ENCODE measurements at places on chromosomes 2 and 18.

GRCh38 chr2:19371996-19372582 is 13.7 kb upstream of the OSR1 start:
- no peak for DNase-seq

GRCh38 chr2:225020168-225020849 is 22.0 kb downstream of the DOCK10 start:
- no peak for DNase-seq

DNA sequence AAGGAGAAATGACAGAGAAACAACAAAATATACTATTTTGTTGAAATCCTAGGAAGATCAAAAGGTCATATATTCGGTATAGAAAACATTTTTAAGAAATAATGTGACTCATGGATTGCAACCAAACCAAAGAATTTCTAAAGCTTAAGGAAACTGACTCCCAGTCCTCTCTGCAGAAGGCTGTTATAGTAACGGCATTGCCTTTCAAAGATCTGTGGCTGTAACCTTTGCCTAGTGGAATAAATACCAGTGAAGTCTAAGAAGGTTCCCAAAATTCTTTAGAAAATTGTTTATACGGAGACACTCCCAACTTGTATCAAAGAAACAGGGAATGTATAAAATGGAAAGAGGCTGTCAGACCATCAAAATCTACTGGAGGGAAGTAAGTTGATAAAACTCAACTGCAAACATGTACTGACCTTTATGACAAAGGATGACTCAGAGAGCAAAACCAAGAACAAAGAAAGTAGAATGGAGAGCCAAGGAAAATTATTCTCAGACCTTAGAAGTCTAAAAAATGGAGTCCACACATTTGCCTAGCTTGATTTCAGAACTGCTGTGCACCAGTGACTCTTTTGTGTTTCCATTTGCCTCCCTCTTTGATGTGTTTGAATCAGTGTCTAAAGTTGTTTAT is 48.6 kb upstream of the FSIP2 start:
- no peak for DNase-seq

- DNase-seq, result peak; percentile 65
Observed at GRCh38 chr2:172086241-172087206, 1.2 kb downstream of the DLX1 start.

- DNase-seq, result no peak
Observed at GRCh38 chr18:3135536-3135935, 84.2 kb downstream of the MYOM1 start.

- DNase-seq, result no peak
Observed at GRCh38 chr2:124353656-124354055, 328.6 kb downstream of the CNTNAP5 start.

GRCh38 chr18:58697146-58697545 is 25.9 kb downstream of the MALT1 start:
- DNase-seq, result no peak

DNA sequence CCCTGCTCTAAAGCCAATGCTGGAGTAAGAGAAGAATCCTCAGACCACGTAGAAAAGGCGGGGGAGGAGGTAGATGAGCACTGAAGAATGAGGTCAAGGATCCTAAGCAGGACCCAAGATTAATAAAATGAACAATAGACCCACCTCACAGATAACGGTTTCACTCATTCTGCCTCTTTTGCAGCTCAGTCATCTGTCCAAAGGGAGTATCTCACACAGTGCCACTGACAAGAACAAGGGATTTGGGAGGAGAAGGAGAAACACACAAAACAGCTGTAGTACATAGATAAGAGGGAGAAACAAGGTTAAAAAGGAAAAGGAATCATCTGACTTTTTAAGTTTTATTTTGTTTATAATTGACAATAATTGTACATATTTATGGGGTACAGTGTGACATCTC is 30.9 kb upstream of the SULT1C4 start:
- no peak for DNase-seq

DNA sequence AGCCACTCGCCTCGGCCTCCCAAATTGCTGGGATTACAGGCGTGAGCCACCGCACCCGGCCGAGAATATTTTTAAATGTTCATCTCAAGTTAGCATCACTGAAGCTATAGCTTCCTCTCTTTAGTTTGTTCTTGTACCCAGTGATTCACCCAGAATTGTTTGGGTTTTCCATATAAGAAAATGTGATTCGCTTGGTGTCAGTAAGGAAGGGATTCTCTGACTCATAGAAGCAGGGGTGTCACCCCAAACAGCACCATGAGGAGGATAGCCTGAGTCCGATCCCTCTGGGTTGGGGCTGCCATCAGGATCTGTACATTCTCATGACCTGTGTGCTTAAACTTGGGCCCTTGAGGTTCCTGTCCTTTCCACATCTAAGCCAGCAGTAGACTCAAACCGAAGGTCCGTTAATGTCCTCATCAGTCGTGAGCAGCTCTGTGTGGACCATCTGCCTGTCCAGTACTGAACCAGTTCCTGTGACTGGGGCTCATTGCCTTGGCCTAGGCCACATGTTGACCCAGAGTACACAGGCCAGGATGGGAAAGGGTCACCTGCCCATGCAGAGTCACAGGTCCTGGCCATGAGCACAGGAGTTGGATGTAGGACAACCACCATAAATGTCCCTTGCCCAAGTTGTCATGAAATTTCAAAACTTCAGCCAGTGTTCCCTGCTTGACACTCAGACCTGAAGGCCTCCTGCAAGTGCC is 311.9 kb downstream of the GBX2 start:
- no peak for DNase-seq

DNA sequence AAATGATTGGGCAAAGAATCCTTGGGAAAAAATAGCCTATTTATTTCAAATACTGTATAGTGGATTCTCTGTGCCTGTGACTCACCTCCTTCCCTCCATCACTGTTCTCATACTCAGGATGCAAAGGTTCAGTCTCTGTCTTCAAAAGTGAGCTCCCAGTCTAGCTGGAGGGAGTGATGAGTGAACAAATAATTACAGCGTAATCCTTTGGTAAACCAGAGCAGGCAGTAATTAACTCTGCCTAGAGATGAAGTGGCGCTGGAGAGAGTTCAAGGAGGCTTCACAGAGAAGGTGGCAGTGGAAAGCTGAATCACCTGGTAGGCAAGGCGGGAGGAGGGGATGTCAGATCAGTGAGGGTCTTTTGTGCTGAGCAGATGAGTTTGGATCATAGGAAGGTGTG is 6.5 kb downstream of the DGUOK start:
- DNase-seq, result no peak

DNA sequence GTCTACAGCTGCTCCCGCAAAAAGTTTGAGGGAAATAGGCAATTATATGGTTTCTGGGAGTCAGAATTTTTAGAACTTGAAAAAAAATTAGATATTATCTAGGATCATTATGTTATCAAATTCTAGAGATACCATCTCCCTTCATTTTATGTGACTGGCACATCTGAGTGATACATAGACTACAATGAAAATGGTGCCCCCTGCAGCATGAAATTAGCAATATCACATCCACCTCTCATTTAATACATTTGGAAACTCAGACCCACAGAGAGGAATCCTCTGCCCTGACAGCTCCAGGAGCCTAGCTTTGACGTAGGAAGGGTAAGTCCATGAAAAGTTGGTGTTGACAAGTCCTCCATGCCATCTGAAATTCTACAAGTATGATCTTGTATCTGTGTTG is 381.6 kb downstream of the SUCLG1 start:
- no peak for DNase-seq

DNA sequence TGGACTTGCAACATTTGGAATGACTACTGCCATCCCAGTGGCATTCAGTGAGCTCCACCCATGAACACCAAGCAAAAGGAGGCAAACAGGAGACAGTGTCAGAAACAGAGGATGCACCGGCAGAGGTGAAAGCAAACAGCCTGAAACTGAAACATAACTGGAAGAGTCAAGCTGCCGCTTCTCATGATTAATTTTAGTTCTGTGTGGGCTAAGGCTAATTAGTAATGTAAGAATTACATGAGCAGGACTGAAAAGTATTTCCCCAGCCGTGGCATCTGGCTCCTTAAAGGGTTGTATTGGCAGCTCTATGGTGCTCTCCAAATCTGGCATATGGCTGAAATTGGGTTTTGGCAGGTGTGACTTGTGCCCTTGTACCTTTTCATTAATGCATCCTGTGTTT is 1108.1 kb downstream of the TSN start:
- no peak for DNase-seq

GRCh38 chr2:211981451-211981850 is 557.2 kb downstream of the ERBB4 start:
- DNase-seq, result no peak

DNA sequence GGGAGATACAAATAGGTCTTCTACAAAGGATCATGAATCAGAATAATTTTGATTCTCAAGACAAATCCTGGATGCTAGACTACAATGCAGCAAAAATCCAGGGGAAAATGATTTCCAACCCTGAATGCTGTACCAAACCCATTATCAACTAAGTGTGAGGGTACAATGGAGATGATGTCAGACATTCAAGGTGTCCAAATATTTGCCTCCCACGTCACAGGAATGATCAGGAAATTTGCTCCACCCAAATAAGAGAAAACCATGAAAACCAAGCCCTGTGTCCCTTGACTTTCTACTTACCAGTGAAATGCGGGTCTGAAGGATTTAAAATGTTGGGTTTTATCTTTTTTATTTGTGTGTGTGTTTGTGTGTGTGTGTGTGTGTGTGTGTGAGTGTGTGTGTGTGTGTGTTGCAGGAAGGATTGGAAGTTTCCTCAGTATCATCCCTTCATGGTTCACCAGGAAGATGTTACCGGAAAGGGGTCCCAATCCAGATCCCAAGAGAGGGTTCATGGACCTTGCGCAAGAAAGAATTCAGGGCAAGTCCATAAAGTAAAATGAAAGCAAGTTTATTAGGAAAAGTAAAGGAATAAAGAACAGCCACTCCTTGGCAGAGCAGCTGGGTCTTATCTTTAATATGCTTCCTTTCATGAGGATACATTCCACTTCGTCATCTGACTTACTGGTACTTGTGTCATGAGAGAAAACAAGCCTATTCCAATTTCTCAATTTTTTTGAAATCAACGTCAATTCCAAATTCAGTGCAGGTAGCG is 61.1 kb upstream of the ID2 start:
- DNase-seq, result no peak

DNA sequence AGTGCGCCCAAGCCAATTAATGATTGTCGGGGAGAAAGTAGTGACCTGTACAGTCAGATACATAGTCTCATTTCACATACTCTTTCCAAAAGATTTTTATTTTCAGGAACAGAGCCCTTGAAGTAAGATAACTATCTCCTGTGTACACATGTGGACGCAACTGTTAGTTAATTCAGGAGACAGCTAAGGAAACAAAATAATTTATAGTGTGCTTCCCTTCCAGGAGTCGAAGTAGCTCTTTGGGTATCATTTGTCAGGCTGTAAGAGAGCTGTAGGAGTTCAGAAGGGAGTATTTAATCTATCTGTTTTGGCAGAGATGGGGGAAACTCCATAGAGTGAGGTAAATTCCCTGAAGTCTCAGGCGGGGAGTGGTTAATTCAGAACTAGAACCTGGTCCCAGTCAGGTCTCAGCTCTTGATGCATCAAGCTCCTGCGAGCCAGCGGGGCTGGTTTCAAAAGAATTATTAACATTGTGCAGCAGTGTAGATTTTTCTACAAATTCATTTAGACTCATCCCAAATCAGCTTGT is 63.0 kb downstream of the MAPK4 start:
- no peak for DNase-seq
